PC-3 (cell line): ENCODE measurements at places on chromosomes 1 and 21.

- H3K27me3 ChIP-seq = no peaks in the 10 kb centered on the region
- H3K4me1 ChIP-seq = peaks cover 6% of the 10 kb centered on the region
- no peak for DNase-seq
Measured at GRCh38 chr1:204651843-204652421, 33.6 kb downstream of the LRRN2 start.

DNA sequence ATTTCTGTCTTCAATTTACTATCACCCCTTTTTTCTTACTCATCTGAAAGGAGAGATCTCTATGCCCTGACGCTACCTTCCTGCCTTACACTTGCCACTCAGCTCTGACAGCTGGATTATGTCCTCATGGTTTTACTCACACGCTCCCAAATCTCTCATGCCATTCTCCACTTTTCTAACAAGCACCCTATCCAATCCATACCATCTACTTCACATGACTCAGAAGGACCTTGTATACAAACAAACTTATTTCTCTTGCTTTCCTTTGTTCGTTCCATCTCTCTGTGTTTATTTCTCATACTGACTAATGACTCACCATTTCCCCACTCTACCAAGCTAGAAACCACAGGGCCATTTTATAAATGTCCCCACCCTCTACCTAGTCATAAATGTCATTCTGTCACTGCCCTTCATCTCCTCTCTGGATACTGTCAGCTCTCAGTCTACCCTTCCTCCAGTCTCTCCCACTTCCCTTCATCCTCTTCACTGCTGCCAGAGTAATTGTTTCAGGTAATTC lies 87.3 kb downstream of the USP24 start:
- peaks cover 32% of the 10 kb centered on the region for H3K4me1 ChIP-seq
- no peak overlapping the region for H3K4me3 ChIP-seq
- H3K36me3 ChIP-seq = peaks cover 82% of the 10 kb centered on the region
- no peaks in the 10 kb centered on the region for H3K27me3 ChIP-seq

- H3K27ac ChIP-seq = peak overlapping the region; percentile 50; the same call in 1 of the 2 replicates
- peak; percentile 77 for DNase-seq
- no peaks in the 10 kb centered on the region for H3K36me3 ChIP-seq
- H3K4me1 ChIP-seq = peaks cover 9% of the 10 kb centered on the region
Measured at GRCh38 chr1:185244015-185244747, 72.9 kb downstream of the IVNS1ABP start.

DNA sequence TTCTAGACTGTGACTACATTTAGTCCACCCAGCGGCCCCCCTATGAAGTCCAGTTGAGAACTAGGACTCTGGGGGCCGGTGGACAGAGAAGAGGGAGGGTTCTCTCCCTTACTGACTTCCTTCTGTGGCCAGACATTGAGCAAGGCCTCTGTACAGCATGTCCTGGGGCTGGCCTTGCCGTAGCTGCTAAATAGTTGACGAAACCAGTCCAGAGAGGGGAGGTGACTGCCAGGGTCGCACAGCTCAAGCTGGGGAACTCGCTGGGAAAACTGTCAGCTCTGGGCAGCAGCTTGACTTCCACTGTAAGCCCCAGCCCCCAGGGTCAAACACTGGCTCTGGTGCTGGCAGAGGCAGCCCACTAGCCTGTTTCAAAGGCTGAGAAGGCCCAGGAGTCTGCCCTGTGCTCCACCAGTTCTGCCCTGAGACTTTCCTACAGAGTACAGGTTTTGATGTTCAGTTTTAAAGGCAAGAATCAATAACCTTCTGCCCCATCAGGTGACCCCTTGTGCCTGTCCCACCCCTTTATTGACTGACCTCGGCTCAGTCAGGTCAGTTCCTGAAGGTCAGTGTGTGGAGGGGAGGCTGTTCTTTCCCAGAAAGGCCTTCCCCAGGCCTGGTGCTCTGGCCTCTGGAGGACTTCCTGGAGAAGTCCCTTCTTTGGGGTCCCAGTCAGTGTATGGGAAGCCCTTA lies 14.1 kb downstream of the PCSK9 start:
- DNase-seq = no peak
- no peaks in the 10 kb centered on the region for H3K27me3 ChIP-seq
- H3K4me3 ChIP-seq = no peak overlapping the region
- no peaks in the 10 kb centered on the region for H3K36me3 ChIP-seq
- H3K27ac ChIP-seq = no peak overlapping the region

GRCh38 chr1:199463521-199464127 lies 563.9 kb upstream of the NR5A2 start:
- no peak overlapping the region for H3K4me3 ChIP-seq
- peak; percentile 67 for DNase-seq
- H3K36me3 ChIP-seq = no peaks in the 10 kb centered on the region

DNA sequence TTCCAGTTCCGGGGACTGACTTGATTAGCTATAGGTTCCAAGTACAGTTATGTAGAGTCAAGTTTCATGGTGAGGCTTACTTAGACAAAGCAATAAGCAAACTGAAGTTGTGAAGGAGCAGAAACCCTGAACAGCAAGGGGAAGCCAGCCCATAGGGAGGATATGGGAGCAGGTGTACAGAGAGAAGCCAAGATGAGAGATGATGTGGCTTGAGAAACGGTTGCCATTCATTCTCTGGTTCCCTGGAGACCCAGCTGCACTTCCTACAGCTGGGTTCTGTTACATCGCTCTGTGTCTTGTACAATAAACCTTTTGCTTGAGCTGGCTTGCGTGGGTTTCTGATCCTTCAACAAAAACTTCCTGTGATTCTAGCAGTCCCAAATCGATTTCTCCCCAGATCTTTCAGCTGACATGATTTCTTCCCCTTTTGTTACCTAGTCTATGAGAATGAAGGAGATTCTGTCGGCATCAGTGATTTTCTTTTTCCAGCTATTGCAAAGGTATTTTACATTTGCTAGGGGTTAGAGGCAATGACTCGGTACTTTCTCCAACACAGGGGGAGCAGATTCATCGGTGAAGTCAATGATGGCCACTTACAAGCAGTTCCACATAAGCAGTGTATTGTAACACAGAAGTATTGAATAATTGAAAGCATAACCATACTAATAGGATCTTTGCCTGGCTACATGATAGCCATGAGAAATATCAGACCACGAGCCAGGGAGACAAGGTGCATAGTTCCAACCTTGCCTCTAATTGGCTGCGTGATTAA lies 67.3 kb downstream of the URB2 start:
- no peak overlapping the region for H3K4me3 ChIP-seq
- no peaks in the 10 kb centered on the region for H3K27me3 ChIP-seq
- no peaks in the 10 kb centered on the region for H3K36me3 ChIP-seq
- no peaks in the 10 kb centered on the region for H3K4me1 ChIP-seq
- H3K27ac ChIP-seq = no peak overlapping the region
- no peak for DNase-seq

- peaks cover 61% of the 10 kb centered on the region for H3K4me1 ChIP-seq
- H3K27ac ChIP-seq = peak overlapping the region; percentile 98
- DNase-seq = peak; percentile 96
- H3K4me3 ChIP-seq = no peak overlapping the region
- H3K36me3 ChIP-seq = no peaks in the 10 kb centered on the region
Measured at GRCh38 chr1:8197493-8198282, 120.2 kb upstream of the SLC45A1 start.

- no peak overlapping the region for H3K27ac ChIP-seq
- no peaks in the 10 kb centered on the region for H3K36me3 ChIP-seq
- no peak for DNase-seq
- H3K4me1 ChIP-seq = 0 out of 2 replicates have a peak, but pooled peaks cover under 1% of the 10 kb centered on the region
- no peak overlapping the region for H3K4me3 ChIP-seq
- peaks cover 60% of the 10 kb centered on the region for H3K27me3 ChIP-seq
Measured at GRCh38 chr1:29437946-29438345, 201.6 kb downstream of the PTPRU start.

GRCh38 chr1:77438236-77438913 lies 156.6 kb downstream of the AK5 start:
- H3K4me1 ChIP-seq = 0 out of 2 replicates have a peak, but pooled peaks cover 4% of the 10 kb centered on the region
- H3K27ac ChIP-seq = no peak overlapping the region
- no peak for DNase-seq

GRCh38 chr1:16378443-16378842 lies 11.4 kb downstream of the SZRD1 start:
- no peak for DNase-seq
- peaks cover 10% of the 10 kb centered on the region; the same call in 1 of the 2 replicates for H3K4me1 ChIP-seq

DNA sequence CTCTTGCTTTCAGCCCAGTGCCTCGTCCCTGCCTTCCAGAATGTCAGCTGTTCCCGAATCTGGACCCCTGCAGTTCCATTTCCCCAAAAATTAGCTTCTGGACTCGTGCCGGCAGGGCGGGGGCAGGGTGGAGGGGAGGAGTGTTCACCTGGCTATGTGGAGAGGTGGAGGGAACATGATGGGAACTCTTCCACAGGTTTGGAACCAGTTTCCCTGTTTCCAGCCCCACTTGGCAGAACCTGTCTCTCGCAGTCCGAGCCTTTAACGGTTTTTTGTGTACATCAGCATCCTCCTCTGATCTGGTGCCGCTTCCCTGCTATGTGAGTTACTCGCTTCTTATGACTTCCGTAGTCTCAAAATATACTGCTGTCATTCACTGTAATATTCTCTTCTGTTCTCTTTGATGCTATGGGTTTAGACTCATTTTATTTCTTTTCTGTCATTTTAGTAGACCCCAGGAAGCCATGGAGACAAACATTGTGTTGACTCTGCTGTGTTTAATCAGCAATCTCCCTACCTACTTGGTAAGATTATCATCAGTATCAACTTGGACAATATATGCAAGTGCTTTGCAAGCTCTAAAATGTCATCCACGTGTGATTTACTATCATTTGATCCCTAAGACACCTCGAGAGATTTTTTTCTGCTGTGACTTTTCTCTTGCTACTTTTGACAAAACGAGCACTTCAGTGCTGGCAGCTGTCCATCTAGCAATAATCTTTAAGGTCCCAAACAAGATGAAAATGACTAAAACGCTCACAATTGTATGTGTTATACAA lies 33.3 kb upstream of the HNRNPU start:
- H3K27me3 ChIP-seq = no peaks in the 10 kb centered on the region
- no peak overlapping the region for H3K27ac ChIP-seq
- no peaks in the 10 kb centered on the region for H3K36me3 ChIP-seq
- peaks cover 14% of the 10 kb centered on the region for H3K4me1 ChIP-seq

DNA sequence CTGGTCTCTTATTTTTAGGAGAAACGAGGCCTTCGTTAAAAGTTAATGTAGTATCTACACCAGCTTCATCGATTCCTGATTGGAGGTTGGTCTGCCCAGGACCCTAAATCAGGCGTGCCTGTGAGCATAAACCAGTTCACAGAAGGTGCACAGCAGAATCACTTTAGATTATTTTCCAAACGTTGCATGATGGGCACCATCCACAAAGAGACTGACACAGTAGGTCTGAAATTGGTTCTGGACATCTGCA lies 256 bp upstream of the TARBP1 start:
- DNase-seq = no peak
- peak overlapping the region; percentile 79 for H3K4me3 ChIP-seq
- no peak overlapping the region for H3K27ac ChIP-seq
- H3K27me3 ChIP-seq = no peaks in the 10 kb centered on the region
- no peaks in the 10 kb centered on the region for H3K36me3 ChIP-seq

GRCh38 chr1:4599521-4599920 lies 54.9 kb upstream of the AJAP1 start:
- H3K4me3 ChIP-seq = no peak overlapping the region
- H3K27me3 ChIP-seq = peaks cover 67% of the 10 kb centered on the region
- no peaks in the 10 kb centered on the region for H3K4me1 ChIP-seq
- no peak for DNase-seq
- no peaks in the 10 kb centered on the region for H3K36me3 ChIP-seq
